ENCODE measurements at places on chromosomes 11 and 22.
A peak's percentile ranks its signal among the peaks of the same experiment; 100 is the strongest.

DNA sequence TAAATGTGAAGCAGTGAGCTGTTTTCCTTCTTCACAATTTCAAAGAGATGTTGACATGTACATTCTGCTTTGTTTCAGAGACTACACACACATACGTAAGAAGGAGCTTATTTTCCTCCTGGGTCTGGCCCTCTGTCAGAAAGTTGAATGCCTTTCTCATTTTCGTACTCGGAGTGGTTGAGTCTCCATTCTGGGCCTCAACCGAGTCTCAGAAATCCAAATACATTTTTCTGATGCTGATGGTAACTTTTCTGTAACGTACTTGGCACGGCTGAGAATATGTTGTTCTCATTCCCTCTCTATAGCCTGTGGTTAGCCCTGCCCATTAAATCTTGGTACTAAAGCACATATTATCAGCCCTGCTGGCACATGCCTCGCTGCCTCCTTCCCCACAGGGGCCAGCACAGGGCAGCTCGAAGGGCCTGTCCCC is 25.3 kb downstream of the PARVA start:
- no peak for DNase-seq

GRCh38 chr22:29044657-29045176 is 16.9 kb downstream of the C22orf31 start:
- DNase-seq, result peak; percentile 76

DNA sequence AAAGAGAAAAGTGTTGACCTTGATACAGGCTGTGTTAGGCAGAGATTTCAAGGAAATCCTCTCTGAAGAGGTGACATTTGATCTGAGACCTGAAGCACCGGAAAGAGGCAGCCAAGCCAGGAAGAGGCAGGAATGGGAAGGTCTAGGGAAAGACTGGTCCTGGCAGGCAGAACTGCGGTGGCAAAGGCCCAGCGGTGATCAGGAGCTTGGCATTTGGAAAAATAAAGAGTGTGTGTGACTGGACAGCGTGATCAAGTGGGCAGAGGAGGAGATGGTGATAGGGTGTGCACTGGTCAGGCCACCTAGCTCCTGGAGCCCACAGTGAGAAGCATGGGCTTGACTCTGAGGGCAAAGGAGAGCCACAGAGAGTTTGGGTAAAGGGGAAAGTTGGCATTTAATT is 27.2 kb upstream of the GAB4 start:
- DNase-seq, result no peak

DNA sequence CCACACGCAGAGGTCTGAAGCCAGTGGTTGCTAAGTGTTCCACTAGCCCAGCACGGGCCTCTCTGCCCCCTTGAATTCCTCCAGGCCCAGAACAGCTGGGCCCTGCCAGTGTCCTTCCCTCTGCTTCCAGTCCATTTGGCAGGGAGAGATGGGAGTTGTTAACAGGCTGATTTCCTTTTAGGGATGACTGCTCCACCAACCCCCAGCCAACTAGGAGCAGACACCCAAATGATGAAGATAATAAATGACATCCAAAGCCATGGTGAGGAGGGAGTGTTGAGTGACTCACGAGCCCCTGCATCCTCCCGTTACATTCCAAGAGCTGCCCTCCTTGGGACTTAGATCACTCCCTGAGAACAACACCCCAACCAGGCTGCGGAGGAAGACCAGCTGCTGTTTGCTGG is 20.6 kb downstream of the PARVA start:
- DNase-seq, result peak; percentile 99

DNA sequence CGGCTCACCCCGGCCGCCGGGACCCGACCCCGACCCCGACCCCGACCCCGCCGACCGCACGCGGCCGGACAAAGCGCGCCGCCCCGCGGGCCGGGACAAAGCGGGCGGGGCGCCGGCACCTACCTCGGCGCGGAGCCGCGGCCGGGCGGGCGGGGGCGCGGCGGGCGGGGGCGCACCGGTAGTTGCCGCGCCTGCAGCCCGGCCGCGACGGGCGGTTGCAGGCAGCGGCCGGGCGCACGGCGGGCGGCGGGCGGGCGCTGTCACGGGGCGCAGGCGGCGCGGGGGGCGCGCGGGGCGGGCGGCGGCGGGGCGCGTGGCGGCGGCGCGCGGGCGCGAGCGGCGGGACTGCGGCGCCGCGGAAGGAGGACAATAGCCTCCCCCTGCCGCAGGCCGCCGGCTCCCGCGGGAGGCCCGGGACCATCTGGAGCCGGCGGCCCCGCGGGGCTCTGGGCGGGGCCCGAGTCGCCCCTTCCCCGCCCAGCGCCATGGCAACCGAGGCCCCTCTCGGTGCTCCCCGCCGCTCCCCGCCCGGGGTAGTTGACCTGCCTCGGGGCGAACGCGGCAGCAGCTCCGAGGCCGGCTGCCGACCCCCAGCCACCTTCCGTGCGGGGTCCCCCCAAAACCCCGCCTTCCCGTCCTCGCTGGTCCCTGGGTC is 851 bp downstream of the SPTBN2 start:
- no peak for DNase-seq

- peak; percentile 73 for DNase-seq
Measured at GRCh38 chr22:29782061-29782845, 15.1 kb downstream of the UQCR10 start.

- no peak for DNase-seq
Measured at GRCh38 chr11:76578654-76579055, 91.9 kb downstream of the LRRC32 start.

GRCh38 chr11:34208266-34209135 is 103.1 kb downstream of the NAT10 start:
- no peak for DNase-seq

- DNase-seq, result no peak
Measured at GRCh38 chr11:10116588-10116987, 177.4 kb downstream of the SBF2 start.

DNA sequence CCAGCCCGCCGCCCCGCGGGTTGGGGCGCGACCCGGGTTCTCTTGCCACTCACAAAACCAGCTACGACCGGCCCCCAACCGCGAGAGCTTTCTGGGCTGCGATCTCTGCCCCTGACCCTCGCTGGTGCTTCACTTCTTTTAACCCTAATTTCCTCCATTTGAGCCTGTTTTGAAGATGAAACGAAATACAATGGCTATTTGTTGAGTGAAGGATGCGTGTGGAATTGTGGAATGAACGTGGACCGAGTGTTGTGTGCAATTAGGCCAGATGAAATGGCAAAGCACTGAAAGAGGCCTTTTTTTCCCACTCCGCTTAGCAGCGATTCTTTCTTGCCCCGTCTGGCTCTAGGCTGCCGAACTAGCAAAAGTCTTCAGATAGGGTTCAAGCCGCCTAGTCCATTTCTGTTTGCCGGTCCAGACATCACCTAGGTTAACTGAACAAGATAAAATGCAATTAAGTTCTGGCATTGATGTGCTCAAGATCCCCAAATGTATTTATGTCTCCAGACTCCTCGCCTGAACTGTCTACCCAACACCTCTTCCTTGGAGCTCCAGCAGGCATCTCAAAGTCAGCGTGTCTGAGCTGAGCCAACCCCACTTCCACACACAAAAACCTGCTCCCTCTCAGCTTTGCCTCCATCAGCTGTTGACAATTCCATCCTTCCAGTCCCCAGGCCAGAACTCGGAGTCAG is 471 bp upstream of the TMEM184B start:
- DNase-seq, result no peak

GRCh38 chr11:120662071-120662676 is 150.6 kb downstream of the GRIK4 start:
- no peak for DNase-seq

All from AG10803 (cell line).